ENCODE measurements at places on chromosomes 1 and 21. TPM values are rescaled to one million over a fixed set of nuclear protein-coding genes. Genes with fewer than 3 reads are reported as not detected.

The BCL2L15 gene
- total RNA-seq: 187 TPM

GRCh38 chr1:211734791-211735190 lies 59.4 kb upstream of the NEK2 start:
- peak; percentile 82 for DNase-seq

The PTPN22 gene
- total RNA-seq: 5.6 TPM

The RHOU gene
- total RNA-seq: 43.6 TPM

GRCh38 chr1:14439015-14439414 lies 159.5 kb upstream of the KAZN start:
- DNase-seq: no peak

DNA sequence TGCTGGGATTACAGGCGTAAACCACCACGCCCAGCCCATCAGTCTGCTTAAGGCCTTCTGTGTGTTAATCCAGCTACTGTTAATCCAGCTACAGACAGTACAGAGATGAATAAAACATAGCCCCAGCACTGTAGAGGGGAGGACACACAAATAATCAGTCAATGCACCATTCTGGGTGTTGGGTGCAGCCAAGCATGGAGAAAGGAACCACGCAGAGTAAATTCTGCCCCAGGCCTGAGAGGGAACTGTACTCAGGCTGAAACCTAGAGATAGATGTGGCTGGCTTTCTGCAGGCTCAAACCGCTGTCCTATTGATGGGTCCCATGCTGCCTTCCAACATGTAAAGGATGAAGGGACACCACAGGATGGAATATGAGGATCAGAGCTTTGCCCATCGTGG lies 136.8 kb upstream of the IGSF21 start:
- no peak for DNase-seq

GRCh38 chr1:155977690-155978324 lies 540 bp downstream of the ARHGEF2 start:
- DNase-seq: peak; percentile 62

The XCL2 gene
- 0.70 TPM for total RNA-seq

- DNase-seq: peak; percentile 64
Measured at GRCh38 chr1:179586107-179586823, 5.4 kb upstream of the TDRD5 start.

DNA sequence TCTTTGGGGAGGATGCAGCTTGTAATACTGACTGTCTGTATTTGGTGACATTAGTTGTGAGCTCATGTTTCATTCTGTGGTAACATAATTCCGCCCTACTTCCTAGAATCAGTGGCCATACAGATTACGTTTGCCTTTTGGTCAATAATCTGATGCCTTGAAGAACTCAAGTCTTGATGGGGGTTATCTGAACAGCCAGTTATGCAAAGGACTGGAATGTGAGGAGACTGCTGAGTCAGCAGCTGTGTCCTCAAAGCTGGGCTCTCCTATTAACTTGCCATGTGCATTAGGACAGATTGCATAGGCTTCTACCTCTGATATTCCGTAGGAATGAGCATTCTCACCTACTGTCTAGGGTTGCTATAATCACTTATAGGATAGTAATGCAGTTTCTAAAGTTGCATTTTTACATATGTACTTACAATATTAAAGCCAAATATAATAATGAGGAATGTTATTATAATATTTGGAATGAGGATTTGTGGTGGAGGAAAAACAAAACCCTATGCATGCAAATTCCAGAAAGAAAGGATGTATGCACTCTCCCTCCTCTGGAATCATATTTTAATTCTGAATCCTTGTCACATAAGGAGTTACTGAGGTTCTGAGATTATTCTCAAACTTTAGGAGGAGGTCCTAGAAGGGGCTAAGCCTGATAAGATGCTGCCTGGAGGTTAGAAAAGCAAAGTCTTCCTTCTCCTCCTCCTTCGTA lies 116.0 kb downstream of the NOS1AP start:
- DNase-seq: no peak
